ENCODE measurements at places on chromosomes 11 and 22.

GRCh38 chr11:65425105-65425970, 2.7 kb downstream of the NEAT1 start:
- DNase-seq: no peak

- DNase-seq: no peak
Observed at GRCh38 chr11:2759228-2760195, 59.7 kb upstream of the KCNQ1OT1 start.

DNA sequence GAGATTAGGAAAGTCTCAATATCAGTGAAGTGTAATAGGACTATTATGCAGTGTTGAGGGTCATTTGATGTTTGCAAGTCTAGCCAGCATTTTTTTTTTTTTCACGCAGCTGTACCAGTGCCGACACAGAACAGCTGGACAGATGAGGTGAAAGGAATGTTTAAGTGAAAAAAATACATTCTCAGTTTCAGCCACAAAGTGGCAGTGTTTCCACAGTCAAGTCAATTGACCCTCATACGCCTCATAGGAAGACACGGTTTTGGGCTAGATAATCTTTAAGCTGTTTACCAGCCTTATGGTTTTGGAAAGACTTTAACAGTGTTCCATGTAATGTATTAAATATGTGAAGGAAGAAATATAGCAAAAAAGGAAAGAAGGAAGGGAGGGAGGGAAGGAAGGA, 349.9 kb upstream of the ANO3 start:
- no peak for DNase-seq

GRCh38 chr11:71568704-71569349, 3.5 kb downstream of the KRTAP5-10 start:
- no peak for DNase-seq

DNA sequence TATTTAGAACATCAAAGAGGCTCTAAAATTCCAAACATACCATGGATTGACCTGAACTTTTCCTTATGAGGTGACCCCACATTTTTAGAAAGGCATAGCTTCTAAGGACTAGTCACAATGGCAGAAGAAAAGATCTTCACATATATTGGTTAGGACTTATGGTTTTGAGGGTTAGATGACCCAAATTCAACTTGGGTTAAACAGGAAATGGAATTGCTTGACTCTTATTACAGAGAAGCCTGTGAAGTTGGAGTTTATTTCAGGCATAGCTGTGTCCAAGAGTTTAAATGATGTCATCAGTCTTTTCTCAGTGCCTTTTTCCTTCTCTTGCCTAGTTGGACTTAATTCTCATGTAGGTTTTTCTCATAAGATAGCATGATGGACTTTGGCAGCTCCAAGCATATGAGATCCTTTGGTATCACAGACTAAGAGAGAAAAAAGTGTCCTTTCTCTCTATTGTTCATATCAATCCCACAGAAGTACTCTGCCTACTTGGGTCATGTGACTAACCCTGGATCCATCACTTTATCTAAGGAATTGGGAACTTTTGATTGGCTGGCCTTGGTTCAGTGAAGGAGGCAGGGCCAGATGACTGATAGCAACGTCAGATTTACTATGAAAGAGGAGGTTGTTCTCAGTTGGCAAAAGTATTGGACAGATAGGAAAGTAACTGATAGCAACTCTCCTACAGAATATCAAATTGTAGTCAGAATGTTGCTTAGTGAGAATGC, 17.3 kb upstream of the RAG1 start:
- DNase-seq: no peak

GRCh38 chr11:100984668-100985067, 144.9 kb downstream of the PGR start:
- DNase-seq: no peak

GRCh38 chr11:15836795-15837194, 519.6 kb downstream of the SOX6 start:
- DNase-seq: no peak

DNA sequence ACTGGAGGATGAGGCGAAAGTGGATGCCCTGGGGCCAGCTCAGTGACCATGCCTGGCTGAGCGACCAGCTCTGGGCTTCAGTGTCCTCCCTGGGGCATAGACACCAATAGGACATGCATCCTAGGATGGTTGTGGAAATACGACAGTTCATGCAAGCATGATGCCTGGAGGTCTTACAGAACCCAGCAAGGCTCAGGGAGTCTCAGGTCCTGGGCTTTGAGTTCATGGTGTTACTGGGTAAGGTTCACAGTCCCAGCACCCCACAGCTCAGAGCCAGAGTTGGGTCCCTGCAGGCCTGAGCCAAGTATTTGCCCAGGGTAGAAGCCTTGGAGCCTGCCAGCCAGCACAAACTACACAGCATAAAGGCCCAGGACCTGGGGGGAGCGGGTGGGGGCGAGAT, 4.2 kb upstream of the SUSD2 start:
- no peak for DNase-seq

- no peak for DNase-seq
Observed at GRCh38 chr11:129546266-129546665, 170.6 kb downstream of the BARX2 start.

DNA sequence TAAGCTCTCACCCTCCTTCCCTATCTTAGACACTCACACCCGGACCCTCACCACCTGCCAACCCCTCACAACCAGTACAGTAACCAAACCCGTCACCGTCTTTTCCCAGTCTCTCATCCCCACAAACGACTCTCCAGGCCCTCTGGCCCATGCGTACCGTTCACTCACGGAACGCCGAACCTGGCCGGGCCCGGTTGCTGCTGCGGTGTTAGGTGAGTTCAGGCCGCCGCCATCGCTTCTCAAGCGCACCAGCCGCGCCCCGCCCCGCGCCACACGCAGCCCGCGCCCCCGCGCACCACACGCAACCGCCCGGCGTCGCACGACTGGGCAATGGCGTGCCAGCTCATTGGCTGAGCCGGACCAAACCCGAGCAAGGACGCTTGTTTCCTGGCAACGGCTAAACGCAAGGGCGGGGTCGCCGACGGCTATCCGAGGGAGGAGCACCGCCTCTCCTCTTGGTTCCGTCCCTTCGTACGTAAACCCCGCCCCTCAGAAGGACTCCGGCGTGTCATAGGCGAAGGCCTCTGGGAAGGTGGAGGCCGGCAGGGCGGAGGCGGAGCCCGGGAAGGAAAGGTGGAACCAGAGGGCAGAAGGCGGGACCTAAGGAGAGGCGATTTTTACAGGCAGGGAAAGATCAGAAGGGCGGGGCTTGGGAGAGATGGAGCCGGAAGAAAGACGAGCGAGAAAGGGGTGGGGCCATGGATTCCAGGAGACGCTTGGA, at the start of gene FHIP1B:
Gene FHIP1B, minus strand, starts transcription at position 250 of the 721 bp plus-strand sequence. CDS start 10,120 bp downstream, outside the sequence.
- DNase-seq: peak; percentile 98

DNA sequence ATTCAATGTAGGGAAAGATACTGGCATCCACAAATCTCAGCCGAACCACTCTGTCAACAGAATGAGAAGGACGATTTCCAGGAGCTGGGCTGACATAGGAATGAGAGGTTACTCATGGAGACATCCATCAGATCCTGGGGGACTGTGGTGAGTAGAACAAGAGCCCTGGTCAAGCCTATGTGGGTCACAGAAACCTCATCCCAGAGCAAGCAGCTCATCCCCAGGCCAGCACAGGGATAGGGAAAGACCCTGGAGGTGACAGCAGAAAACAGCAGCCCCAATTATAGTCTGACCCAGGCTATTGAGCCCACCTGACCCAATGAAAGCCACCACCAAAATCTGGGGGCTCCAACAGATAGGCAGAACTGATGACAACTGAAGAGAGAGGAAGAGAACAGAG, 128.0 kb upstream of the SERPIND1 start:
- DNase-seq: no peak

- DNase-seq: peak; percentile 79
Observed at GRCh38 chr22:31345331-31346254, 553 bp downstream of the PATZ1 start.

- no peak for DNase-seq
Observed at GRCh38 chr11:110774138-110775014, 62.1 kb upstream of the ARHGAP20 start.

- DNase-seq: no peak
Observed at GRCh38 chr11:10440401-10440800, 14.7 kb upstream of the AMPD3 start.

GRCh38 chr11:10483174-10483573, 28.1 kb downstream of the AMPD3 start:
- no peak for DNase-seq

DNA sequence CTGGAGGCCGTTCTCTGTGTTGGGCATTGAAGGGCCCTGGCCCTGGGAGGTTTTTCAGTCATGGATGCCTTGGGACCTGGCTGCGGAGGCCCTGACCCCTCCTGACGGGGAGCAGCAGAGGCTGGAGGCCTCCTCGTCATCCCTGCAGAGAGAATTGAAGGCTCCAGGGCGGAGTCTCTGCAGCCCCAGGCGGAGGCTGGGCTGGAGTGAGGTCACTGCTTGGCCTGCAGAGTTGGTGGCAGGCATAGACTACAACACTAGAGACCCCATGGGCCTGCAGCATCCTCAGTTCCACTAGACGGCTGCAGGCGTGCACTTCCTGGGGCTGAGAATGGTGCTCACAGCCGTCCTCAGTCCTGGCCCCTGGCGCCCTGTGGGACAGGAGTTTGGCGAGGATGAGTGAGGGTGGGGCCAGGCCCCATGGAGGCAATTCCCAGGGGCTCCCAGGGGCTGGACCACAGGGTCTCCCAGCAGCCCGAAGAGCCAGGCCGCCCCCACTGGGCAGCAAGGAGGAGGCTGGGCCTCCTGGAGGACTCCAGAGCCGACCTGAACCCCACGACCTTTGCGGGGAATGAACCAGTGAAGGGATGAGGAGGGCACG, 1194.9 kb downstream of the BRD1 start:
- no peak for DNase-seq

GRCh38 chr11:24859801-24860300, 363.0 kb downstream of the LUZP2 start:
- DNase-seq: no peak

All from stimulated activated CD4-positive, alpha-beta T cell treated with anti-CD3 and anti-CD28 coated beads, TNF-alpha, amount 100 ng/mL, for 48 hours (primary cell).